ENCODE measurements at places on chromosomes 1 and 21.

- DNase-seq, result no peak
These were observed 9.1 kb downstream of the NFIA start for GRCh38 chr1:61091455-61091854.

GRCh38 chr1:183834568-183834967, 29.6 kb downstream of the RGL1 start:
- DNase-seq, result no peak

DNA sequence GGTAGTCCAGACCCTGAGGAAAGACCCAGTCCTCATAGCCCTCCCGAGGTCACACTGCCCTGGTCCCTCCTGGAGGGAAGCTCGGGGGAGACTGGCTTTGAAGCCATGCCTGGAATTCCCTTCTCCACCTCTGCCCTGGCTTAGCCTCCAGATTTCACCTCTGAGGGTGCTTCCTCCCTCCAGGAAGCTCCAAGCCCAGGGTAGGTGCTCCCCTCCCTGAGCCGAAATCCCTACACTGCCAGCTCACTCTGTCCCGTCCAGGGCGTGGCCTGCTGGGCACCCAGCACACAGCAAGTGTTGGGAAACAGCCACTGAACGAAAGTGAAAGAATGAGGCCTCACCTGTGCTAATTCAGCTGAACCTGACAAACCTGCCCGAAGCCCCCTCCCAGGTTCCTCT, 6.0 kb upstream of the TNFRSF25 start:
- DNase-seq, result no peak

DNA sequence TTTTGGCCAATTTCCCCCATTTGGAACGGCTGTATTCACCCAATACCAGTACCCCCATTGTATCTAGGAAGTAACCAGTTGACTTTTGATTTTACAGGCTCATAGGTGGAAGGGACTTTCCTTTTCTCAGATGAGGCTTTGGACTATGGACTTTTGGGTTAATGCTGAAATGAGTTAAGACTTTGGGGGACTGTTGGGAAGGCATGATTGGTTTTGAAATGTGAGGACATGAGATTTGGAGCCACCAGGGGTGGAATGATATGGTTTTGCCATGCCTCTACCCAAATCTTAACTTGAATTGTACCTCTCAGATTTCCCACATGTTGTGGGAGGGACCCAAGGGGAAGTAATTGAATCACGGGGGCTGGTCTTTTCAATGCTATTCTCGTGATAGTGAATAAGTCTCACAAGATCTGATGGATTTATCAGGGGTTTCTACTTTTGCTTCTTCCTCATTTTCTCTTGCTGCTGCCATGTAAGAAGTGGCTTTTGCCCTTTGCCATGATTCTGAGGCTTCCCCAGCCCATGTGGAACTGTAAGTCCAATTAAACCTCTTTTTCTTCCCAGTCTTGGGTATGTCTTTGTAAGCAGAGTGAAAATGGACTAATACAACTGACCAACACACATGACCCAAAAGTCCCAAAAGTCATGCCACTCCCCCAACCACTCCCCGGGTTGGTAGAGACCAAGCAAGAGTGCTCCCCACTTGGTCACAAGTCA, 35.4 kb upstream of the ZNF496 start:
- DNase-seq, result no peak

- no peak for DNase-seq
These were observed 24.6 kb downstream of the ANGPTL3 start for GRCh38 chr1:62621907-62622306.

- DNase-seq, result no peak
These were observed 32.8 kb upstream of the ECE1 start for GRCh38 chr1:21323091-21323490.

- DNase-seq, result no peak
These were observed 64.9 kb downstream of the PRKCZ start for GRCh38 chr1:2115008-2115641.

DNA sequence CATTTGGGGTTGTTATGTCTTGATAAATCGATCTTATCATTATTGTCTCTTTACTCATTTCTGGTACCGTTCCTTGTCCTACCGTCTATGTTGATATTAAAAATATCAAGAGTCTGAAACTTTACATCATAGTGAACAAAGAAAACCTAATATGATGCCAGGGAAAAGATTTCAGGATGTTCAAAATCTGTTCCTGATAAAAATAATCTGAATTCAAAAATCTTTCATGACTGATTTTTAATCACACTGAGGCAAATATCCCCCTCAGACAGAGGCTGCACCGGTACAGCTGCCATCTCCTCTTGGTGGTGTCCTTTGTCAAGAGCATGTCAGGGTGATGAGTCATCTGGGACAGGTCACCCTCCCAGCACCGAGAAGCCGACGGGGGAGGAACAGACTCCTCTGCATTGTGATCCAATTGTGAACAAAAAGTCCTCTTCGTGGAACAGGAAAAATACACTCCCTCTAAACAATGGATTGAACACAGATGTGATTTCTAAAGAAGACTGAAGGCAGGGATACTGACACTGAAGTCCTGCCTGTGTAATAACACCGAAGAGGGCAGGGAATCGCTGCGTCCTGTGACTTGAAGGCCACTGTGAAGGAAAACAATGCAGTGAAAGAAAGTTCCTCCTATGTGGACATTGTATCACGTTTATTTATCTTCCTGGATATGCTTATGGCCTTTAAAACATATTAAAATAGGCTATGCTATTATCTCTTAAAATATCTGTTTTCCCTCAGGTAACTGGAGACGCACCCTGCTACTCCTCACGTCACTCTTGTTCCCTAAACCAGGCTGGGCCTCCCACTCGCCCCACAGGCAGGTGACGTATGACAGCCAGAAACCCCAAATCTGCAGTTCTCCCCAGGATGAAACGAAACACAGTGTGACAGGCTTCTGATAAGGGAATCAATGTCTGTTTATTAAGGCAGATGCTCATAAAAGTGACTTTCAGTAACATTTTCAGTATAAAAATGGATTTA, 4.3 kb upstream of the SPATC1L start:
- no peak for DNase-seq

GRCh38 chr1:247924868-247925267, at the start of gene OR2AJ1:
Gene OR2AJ1 (plus strand): TSS chr1:247924889. CDS start chr1:247933769, 8,880 bp downstream.
- DNase-seq, result no peak

DNA sequence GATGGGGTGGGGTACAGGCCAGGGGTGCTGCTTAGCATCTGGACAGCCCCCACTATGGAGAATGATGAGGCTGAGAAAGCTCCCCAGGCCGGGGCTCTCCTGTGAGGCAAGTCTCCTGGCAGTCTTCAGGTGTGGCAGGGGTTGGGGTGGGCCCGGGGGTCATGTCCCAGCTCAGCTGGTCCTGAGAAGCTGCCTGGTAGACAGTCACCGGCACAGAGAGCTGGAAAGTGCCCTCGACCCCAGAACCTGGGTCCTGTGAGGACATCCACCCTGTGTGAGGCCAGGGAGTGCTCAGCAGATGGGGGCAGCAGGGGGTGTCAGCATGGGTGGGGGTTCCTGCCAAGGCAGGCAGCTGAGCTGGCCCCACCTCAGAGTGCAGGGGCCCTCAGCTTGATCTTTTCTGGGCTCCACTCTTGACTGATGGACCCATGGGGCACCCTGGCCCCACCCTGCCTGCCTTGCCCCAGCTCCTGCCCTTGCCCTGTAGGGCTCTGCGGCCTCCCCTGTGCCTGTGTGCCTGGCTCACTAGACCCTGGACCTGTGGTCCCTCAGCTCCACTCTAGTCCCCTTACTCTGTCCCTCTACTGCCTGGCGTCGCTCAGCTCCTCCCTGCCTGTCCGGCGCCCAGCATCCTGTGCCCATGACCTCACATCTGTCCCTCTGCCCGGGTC, 5.8 kb downstream of the IBA57 start:
- no peak for DNase-seq

GRCh38 chr1:204426035-204426436, 14.4 kb upstream of the PPP1R15B start:
- DNase-seq, result no peak

DNA sequence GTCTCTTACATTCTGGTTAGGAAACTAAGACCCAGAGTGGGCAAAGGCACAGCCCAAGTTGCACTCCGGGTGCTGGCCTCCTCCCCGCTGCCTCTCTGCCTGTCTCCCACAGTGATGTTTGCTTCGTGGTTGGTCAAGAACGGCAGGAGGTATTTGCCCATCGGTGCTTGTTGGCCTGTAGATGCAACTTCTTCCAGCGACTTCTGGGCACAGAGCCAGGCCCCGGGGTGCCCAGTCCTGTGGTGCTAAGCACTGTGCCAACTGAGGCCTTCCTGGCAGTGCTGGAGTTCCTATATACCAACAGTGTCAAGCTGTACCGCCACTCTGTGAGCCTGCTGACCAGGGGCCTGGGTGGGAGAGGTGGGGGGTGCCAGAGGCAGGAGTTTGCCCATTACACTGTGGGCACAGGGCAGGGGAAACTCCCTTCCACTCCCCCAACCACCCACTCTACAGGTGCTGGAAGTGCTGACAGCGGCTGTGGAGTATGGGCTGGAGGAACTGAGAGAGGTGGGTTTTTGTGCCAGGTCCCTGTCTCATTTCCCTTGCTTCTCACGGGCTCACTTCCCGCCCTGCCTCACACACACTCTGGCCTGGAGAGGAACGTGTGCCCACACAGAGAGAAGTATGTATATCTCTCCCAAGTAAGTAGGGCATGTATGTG, 1.9 kb downstream of the BTBD19 start:
- no peak for DNase-seq

- DNase-seq, result no peak
These were observed 10.5 kb upstream of the NASP start for GRCh38 chr1:45573231-45573804.

DNA sequence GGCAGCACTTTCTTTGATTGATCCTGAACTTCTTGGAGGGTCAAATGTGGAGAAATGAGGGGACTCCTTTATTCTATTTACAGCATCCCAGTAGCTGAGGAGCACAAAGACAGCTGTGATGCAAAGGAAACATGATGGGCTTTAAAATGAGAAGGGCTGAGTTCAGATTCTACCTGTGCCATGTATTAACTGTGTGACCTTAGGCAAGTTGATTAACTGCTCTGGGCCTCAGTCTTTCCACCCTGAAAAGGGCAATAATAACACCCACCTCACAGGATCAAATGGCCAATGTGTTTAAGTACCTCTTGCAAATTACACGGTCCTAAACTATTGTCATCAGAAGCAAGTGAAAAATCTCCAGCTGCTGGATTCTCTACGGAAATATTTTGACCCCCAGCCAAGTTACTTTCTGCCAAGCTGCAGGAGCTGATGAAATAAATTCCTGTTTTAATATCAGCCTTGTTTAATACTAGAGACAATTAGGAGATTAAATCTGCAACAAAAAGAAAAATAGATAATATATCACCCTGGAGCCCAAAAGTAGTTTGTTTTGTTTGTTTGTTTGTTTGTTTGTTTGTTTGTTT, 15.7 kb downstream of the TMEM81 start:
- no peak for DNase-seq

GRCh38 chr1:192763756-192764155, 45.1 kb upstream of the RGS2 start:
- no peak for DNase-seq

DNA sequence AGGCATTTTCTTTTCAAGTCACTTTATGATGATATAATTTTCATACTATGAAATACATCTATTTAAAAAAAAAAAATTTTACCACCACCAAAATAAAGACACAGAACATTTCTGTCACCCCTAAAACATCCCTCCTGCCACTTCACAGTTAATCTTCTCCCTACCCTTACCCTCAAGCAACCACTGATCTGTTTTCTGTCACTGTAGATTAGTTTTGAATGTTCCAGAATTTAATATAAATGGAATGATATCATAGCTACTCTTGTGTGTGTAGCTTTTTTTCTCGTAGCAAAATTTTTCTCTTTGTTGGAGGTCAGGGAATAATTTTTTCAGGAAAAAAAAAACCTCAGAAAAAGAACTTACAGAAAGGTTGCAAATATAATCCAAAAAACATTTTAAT, 152.7 kb downstream of the RHOU start:
- DNase-seq, result no peak

GRCh38 chr21:41403331-41403730, 22.7 kb upstream of the MX1 start:
- no peak for DNase-seq

GRCh38 chr1:28062806-28063205, 25.6 kb downstream of the EYA3 start:
- DNase-seq, result no peak

- DNase-seq, result peak; percentile 9
These were observed 438 bp downstream of the MRPS6 start for GRCh38 chr21:34073749-34074282.

- DNase-seq, result no peak
These were observed 23.4 kb upstream of the MEF2D start for GRCh38 chr1:156523801-156524480.

- no peak for DNase-seq
These were observed 11.1 kb downstream of the ZFYVE9 start for GRCh38 chr1:52153010-52153409.

DNA sequence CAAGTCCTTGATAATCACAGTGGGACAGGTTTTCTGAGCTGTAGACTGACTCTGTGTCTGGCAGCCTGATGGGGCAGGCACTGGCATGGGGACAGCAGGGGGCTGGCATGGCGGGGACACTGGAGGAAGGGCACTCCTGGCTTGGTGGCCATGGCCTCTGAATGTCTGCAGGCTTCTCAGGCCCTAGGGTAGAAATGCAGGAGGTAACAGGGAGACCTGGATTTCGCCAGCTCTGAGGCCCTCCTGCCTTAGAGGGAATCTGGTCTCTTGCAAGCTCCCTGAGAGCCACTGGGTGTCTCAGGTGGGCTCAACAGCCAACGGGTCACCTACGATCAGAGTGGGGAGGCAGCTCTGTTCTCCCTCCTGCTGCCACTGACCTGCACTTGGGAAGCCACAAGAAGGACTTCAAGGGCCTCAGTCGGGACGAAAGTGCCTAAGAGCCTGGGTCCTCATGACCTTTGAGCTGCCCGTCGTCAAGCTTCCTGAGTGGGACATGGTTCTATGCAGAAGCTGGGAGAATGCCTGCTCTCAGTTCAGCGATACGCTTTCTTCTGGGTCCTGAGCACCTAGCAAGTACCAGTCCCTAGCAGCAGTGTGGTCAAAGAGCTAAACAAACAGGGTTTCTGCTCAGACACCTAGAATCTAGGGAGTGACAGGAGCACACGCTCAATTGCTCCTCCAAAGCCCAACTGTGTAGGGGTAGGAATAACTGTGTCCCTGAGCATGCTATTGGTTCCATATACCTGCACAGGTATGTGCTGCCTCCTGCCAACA, 569.0 kb downstream of the PTPRU start:
- DNase-seq, result no peak

DNA sequence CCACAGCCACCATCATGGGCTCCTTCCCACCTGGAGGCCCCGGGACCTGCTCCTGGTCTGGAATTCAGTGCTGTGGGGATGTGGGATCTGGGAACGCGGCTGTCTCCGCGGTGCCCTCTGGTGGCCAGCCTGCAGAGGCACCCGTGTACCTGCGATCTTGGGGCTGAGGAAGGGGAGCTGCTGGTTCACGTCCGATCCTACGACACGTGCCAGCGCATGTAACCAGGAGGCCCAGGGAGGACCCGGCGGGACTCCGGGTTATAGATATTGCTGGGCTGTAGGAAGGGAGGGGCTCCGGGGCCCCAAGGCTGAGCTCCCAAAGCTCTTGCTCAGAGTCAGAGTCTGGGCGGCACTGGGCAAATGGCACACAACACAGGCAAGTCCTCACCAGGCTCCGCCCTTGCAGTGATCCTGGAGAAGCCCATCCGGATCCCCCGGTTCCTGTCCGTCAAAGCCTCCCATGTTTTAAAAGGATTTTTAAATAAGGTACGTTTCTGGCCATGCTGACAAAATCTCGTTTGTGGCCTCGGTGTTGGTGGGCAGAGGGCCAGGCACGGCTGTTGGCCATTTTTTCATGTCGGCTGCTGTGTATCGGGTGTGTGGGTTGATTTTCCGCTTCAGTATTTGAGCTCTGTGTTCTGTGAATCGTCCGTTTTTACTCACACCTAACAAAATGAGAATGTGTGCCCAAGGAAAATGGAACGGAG, 20.1 kb downstream of the FAAP20 start:
- no peak for DNase-seq

- DNase-seq, result no peak
These were observed 72.4 kb downstream of the NTNG1 start for GRCh38 chr1:107213225-107213624.

Measured in activated CD4-positive, CD25-positive, alpha-beta regulatory T cell treated with anti-CD3 and anti-CD28 coated beads, Interleukin-2, amount 50 U/mL, for 16 hours (primary cell).